NCI-H69 (cell line): ENCODE measurements at places on chromosomes 1 and 21.
A peak's percentile ranks its signal among the peaks of the same experiment; 100 is the strongest.

- peak; percentile 7 for DNase-seq
These were observed 19.3 kb downstream of the DMRTB1 start for GRCh38 chr1:53478502-53478818.

- DNase-seq, result peak; percentile 35
These were observed 54.3 kb upstream of the GOLT1A start for GRCh38 chr1:204268101-204268500.

DNA sequence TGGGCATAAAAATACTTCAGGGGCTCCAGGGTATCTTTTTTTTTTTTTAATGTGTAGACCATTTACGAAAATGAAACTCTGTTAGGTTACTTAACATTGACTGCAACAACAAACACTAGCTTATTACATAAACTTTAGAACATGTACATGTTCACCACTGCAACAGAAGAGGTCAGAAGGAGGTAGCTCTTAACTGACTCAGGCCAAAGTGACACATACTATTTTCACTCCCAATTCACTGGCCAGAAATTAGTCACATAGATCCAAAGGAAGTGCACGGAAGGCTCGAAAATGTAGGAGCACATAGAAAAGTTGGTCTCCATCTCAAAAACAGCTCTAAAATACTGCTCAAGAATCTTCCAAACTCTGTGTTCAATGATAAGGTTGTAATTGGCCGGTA, 107.2 kb downstream of the AKT3 start:
- no peak for DNase-seq

GRCh38 chr21:32806810-32807386, 35.3 kb upstream of the PAXBP1 start:
- no peak for DNase-seq

GRCh38 chr1:169105087-169105433, 1.4 kb upstream of the ATP1B1 start:
- no peak for DNase-seq

DNA sequence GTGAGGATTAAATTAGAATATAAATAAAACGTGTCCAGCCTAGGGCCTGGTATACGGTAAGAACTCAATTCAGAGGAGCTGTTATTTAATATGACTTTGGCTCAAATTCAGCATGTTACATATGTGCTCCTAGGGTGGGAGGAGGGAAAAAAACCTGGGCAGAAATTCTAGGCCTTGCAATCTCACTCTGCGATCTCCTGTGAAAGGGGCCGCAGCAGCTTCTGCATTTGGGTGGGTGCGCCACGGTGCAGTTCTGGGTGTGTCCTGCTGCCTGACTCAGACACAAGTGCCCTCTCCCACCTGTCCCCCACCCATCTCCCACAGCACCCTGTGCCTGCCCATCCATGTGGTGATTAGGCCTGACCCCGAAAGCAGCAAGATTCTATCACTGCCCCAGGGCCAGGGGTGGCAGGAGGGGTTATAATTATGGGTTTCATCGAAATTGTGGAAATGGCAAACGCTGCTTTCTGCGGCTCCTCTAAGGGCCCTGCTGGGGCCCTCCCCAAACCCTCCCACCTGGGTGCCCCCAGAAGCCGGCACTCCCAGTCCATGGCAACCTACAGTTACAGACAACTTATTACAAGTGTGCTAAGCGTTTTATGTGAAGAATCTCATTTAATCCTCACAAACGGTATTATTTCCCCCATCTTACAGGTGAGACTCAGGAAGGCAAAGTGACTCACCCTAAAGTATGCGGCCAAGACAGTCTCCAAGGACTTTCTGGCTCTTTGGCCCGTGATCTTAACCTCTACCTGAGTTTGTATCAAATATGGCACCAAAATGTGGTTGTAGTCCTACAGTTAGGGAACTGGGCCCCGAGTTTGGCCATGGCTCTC, 25.5 kb upstream of the GRHL3 start:
- DNase-seq, result peak; percentile 4

DNA sequence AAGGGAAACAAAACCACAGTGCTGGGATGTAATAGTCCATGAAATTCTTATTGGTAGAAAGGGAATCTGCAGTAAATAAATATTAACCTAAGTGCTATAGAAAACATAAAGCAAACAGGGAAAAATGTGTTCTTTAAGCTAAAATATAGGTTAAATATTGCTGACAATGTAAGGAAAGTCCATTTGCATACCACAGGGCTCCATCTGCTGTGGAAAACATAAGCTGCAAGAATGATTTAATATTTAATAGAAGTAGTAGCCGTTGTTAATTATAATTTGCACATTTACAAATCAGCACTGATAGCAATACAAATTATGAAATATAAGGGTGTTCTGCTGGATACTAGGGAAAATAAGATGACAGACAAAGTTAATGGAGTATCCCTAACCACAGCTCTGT, 444.9 kb upstream of the PKN2 start:
- DNase-seq, result no peak

- DNase-seq, result no peak
These were observed 105.5 kb downstream of the NRIP1 start for GRCh38 chr21:14959343-14959742.

GRCh38 chr1:15902882-15903281, 55.4 kb downstream of the SPEN start:
- DNase-seq, result no peak

- DNase-seq, result no peak
These were observed 15.1 kb downstream of the SIPA1L2 start for GRCh38 chr1:232614811-232615210.

- no peak for DNase-seq
These were observed 102.4 kb downstream of the FMN2 start for GRCh38 chr1:240194120-240194519.

DNA sequence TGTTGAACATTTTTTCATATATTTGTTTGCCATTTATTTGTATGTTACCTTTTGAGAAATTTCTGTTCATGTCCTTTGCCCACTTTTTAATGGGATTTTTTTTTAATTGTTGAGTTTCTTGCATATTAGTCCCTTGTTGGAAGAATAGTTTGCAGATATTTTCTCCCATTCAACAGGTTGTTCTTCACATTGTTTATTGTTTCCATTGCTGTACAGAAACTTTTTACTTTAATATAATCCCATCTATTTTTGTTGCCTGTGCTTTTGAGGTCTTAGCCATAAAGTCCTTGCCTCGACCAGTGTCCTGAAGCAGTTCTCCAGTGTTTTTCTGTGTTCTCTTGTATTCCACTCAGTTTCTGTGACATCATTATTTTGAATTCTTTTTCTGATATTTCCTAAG, 54.2 kb upstream of the B3GALT2 start:
- no peak for DNase-seq

DNA sequence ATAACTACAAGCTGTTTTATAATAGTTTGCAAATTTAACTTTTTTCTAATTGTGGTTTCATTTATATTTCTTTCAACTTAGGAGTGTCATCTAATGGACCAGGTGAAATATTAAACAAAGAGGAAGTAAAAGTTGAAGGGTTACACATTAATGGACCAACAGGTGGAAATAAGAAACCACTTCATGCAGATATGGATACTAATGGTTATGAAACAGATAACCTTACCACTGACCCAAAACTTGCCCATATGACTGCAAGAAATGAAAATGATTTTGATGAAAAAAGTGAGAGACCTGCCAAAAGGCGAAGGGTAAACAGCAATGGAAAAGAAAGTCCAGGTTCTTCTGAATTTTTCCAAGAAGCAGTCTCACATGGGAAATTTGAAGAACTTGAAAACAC, 59.7 kb downstream of the MIER1 start:
- DNase-seq, result no peak

DNA sequence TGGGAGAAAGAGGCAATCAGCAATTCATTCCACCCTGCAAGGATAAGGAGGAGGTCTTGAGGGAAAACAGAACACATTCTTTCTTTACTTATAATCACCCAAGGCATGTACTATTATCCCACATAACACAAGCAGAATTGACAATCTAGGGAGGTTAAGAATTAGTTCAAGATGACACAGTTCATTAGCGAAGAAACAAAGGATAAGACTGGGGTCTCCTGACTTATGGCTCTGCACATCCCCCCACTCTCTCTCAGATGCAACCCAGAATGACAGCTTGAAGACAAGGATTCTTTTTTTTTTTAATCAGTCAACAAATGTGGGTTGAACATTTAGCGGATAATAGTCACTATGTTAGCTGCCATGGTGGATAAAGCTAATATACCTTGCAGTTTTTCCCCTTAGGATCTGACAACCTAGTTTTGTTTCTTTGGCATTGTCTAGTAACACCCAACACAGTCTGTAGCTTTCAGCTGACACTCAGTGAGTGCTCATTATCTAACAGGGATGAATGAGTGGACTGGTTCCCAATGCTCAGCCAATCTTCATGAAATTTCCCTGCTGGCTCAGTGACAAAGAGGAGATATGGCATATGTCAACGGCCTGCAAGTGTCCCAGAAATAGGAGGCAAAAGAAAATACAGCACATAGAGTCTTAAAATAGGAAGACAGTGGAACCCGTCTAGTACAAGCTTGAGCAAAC, 35.1 kb downstream of the RXRG start:
- DNase-seq, result no peak

DNA sequence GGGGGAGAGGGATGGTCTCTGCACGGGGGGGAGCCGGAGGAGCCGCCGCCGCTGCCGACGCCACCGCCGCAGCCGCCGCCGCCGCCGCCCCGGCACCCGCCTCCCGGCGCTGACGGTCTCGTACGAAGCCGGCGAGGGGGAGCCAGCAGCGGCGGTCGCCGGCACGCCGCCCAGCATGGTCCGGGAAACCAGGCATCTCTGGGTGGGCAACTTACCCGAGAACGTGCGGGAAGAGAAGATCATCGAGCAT, 311 bp downstream of the SPEN start:
- no peak for DNase-seq

GRCh38 chr1:224880593-224881307, 48.7 kb upstream of the DNAH14 start:
- no peak for DNase-seq

DNA sequence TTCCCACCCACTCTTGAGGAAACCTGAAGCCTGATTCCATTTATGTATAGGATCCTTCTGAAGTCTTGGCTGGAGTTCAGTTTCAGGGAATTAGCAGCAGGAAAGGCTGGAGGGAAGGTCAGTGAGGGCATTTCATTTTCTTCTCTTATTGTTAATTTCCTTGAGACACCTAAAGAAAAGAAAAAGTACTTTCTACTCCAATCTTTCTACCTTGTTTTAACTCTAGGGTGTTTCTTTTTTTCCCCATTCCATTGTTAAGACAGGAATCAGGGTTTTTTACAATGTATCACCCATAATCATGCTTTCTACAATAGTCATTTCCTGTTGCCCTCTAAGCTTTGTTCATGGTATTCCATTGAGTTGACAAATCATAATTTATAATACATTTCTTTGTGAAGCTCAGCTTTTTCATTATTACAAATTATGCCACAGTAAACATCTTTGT, 27.4 kb downstream of the SNRPE start:
- DNase-seq, result no peak
